Endothelial cell (in vitro differentiated cells): ENCODE measurements at places on chromosomes 6 and 20.

- DNase-seq, result no peak
Observed at GRCh38 chr6:1122083-1122482, 189.8 kb upstream of the FOXQ1 start.

GRCh38 chr6:4039348-4039747, 39.6 kb downstream of the FAM217A start:
- DNase-seq, result no peak

DNA sequence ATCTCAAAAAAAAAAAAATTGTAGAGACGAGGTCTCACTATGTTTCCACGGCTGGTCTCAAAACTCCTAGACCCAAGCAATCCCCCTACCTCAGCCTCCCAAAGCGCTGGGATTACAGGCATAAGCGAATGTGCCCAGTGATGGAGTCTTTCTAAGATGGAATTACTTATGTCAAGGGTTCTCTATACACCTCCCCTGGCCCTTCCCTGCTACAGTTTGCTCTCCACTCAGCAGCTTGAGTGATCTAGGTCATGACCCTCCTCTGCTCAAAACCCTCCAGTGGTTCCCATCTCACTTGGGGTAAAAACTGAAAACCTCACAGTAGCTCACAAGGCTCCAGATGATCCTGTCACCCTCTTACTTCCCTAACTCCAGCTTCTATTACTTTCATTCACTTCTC, 1.8 kb upstream of the DNPH1 start:
- DNase-seq, result no peak

DNA sequence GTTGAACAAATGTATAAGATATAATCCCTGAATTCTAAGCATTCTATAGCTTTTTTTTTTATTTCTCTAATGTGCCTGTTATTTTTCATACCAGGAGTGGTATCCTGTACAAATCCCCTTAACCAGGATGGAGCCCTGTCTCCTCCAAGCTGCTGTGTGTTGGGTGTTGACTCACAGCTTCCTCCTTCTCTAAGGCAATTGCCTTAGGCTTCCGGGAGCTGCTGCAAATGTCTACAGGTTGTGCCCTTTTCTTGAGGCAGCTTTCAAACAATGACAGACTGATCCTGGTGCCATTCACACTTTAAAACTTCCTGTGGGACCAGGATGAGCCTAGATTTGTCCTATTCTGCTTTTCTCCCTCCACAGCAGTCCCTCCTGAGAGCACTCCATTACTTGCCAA, 173.2 kb downstream of the BTBD3 start:
- DNase-seq, result no peak

- no peak for DNase-seq
Observed at GRCh38 chr20:13878566-13878965, 93.7 kb downstream of the NDUFAF5 start.

DNA sequence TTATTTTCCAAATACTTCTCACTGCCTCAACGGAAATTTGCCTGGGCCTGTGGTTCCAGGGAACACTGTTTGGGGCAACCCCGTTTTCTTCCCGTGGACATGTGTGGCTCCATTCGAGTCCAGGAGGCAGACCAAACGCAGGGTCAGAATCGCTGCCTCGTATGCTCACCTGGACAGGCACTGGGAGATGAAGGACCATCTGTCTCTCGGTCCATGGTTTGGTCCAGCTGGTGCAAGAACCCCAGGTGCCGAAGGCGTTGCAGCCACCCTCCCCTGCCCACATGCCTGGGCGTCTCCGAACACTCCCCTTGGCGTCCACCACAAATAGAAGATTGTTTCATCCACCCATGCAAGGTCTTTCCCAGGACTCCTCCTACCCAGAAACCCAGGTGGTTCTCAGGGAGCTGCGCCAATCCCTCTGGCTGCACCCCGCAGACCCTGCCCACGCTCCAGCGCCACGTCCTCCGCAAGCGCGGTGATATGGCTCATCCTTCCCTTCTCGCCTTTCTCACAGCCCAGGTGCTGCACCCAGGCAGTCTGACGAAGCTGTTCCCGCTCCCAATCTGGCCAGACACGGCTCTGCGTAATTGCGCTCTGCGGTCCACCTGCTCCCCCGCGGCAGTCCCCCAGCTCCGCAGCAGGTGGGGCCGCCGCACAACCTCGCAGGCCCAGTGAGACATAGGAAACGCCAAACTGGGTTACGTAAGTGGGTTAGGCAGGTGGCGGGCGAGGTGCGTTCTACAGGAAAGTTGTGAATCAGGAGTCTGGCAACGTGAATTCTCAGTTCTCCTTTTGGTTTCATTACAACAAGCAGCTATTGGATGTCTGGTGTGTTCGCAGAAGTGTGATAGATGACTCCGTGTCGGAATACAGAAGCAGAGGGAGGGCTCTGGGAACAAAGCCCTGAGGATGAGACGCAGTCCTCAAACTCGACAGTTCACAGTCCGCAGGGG, 146.2 kb upstream of the ECI2 start:
- peak; percentile 44 for DNase-seq

GRCh38 chr6:85593438-85594196, at the start of gene SNX14:
TSS of gene SNX14 (minus strand) at chr6:85593858. CDS start at chr6:85593718, 140 bp downstream.
- DNase-seq, result peak; percentile 89

DNA sequence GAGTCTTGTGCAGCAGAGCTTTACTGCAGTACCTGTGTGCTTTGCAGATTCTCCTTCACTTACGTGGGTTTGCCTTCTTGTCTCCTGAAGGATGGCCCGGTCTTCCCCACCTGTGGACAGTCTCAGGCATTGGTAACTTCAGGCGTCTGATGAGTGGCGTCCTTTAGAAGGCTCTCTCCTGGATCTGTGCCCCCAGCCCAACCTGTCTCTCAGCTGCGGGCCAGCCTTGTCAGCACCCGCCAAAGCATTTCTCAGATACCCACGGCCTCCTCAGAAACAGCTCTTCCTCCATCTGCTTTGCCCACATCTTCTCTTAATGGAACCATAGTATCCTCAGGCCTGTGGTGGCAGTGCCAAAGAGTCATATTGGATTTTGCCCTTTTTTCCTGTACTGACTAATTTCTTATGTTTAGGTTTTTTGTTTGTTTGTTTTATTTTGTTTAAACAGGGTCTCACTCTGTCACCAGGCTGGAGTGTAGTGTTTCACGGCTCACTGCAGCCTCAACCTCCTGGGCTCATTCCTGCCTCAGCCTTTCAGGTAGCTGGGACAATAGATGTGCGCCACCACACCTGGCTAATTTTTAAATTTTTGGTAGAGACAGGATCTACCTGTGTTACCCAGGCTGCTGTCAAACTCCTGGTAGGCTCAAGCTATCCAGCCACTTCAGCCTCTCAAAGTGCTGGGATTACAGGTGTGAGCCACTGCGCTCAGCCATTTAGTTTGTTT, 96.6 kb downstream of the ARID1B start:
- DNase-seq, result no peak

DNA sequence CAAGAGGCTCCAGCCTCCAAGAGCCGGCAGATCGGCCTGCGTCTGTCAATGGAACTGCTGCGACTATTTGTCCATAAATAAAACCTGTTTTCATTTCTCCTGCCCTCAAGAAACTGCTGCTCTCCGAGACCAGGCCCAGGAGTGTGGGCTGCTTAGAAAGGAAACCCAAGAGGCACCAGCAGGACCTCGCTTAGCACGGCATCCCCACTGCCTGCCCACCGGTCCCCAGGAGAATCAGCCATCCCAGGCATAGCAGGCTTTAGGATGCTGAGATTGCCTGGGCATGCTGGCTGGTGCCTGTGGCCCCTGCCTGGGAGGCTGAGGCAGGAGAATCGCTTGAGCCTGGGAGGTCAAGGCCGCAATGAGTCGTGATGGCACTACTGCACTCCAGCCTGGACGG, 17.6 kb downstream of the NTSR1 start:
- DNase-seq, result no peak

- no peak for DNase-seq
Observed at GRCh38 chr6:15511248-15512125, 151.3 kb downstream of the DTNBP1 start.

GRCh38 chr6:108707328-108707976, 140.8 kb upstream of the ARMC2 start:
- no peak for DNase-seq

- no peak for DNase-seq
Observed at GRCh38 chr20:22446613-22447446, 137.5 kb downstream of the FOXA2 start.

DNA sequence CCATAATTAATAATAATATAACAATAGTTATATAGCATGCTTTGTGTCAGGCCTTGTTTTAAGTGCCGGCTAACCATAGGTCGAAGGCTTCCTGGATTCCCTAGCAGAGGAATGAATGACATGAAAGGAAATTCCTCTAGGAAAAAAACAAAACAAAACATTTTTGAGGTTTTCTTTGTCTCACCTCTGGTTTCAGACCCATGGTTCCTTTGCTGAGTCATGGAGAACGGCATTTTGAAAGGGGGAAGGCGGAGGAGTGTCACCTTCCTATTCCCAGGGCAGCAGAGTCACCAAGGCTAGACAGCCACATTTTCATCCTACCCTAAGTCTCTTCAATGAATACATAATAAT, 25.3 kb upstream of the CCND3 start:
- peak; percentile 15 for DNase-seq

DNA sequence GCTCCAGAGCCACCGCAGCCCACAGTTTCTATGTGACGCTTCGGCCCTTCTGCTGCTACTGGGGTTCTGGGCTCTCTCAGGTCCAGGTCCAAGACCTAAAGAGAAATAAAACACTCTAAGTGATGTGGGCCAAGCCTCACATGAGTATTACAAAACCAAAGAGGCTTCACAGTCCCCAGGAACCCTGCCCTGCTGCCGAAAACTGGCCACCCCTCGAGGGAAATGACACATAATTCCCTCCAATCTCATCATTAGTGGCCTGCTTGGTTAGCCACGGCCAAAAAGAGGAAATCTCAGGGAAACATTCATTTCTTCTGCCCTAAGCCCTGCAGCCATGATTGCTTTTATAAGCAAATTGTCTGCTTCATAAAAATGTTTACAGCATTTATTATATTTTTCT, 32.5 kb downstream of the DLL1 start:
- DNase-seq, result no peak

DNA sequence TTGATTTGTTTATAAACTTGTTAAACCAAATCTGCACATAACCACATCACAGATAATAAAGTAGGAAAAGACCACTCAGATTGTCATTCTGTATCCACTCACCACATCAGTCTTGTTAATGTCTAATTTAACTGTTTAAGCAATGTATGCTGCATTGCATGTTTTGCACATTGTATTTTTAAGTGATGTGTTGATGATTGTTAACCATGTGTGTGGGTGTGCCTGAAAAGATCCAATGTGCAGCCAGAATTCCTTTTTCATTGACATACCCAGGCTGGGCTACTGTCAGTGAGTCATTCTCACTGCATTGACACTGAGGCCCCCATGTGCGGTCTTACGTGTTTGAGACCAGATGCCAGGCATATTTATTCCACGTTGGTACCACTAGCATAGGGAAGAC, 167.3 kb downstream of the TRMT11 start:
- DNase-seq, result no peak

DNA sequence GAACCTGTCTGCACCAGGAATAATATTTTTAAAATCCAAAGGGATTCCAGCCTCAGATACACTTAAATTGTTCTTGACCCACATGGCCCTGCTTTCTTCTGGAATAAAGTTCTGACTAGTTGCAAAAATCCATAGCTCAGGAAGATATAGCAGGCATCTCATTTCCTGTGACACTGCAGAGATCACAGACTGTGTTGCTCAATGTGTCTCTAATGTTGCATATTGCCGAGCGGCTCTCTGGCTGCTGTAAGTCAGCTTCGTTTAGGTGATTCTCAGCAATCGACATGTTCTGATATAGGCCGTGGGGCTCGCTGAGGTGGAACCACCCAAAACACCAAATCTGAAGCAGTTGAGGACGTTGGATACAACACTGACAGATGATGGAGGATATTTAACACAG, 498.3 kb upstream of the AGPAT4 start:
- DNase-seq, result no peak

DNA sequence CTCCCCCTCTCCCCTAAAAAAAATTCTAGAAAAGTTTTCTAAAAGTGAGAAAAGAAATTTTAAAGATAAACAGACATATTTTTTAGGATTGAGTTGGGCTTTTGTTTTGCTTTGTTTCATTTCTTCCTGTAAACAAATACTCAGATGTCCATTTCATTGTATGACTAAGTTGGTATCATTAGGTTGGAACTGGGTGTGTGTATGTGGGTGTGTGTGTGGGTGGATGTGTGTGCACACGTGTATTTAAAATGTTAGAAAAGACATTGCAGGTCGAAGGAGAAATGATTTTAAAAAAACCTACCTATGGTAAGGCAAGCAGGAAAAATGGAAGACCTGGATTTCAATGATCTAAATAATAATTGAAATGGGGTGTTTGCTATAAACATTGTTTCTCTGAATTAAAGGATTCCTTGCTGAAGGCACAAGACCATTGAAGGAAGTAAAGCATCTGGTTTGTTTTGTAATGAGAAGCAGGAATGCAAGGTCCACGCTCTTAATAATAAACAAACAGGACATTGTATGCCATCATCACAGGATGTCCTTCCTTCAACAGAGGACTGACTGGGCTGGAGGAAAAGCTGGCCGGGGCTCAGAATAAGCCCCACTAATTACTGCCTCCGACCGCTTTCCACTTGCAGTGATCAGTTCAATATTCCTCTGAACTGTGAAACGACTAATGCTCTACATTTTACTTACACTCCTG, 996 bp upstream of the PRDM1 start:
- DNase-seq, result peak; percentile 45

GRCh38 chr6:65933390-65933789, 226.4 kb upstream of the EYS start:
- DNase-seq, result no peak

GRCh38 chr20:17609811-17610377, 40.0 kb downstream of the DSTN start:
- no peak for DNase-seq

GRCh38 chr6:151154418-151154817, 85.3 kb upstream of the AKAP12 start:
- no peak for DNase-seq

- DNase-seq, result no peak
Observed at GRCh38 chr6:157276134-157276532, 47.2 kb downstream of the TMEM242 start.

DNA sequence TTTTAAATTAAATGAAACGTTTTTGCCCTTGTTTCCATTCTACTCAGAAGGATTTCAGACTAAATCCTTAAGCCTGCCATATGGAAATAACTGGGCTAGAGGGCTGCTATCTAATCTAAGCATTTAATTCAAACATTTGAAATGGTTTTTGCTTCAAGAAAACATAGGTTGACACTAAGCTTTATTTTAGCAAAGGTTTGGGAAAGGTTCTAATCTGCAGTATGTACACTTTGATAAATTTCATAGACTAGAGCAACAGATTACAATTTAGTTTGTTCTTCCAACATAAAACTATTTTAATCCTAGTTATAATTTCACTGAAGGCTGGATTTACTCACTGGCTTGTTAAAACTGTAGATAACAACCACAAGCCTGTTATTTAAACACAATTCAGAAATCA, 72.1 kb downstream of the TMEM200A start:
- no peak for DNase-seq
